Stimulated activated CD8-positive, alpha-beta memory T cell treated with anti-CD3 and anti-CD28 coated beads, Interleukin-4, amount 100 ng/mL, for 1 hour (primary cell): ENCODE measurements at places on chromosomes 2 and 18.

GRCh38 chr18:49980896-49981295 is 167.6 kb upstream of the ACAA2 start:
- DNase-seq, result no peak

- DNase-seq, result no peak
These were observed 174.0 kb downstream of the TGIF1 start for GRCh38 chr18:3623769-3624545.

DNA sequence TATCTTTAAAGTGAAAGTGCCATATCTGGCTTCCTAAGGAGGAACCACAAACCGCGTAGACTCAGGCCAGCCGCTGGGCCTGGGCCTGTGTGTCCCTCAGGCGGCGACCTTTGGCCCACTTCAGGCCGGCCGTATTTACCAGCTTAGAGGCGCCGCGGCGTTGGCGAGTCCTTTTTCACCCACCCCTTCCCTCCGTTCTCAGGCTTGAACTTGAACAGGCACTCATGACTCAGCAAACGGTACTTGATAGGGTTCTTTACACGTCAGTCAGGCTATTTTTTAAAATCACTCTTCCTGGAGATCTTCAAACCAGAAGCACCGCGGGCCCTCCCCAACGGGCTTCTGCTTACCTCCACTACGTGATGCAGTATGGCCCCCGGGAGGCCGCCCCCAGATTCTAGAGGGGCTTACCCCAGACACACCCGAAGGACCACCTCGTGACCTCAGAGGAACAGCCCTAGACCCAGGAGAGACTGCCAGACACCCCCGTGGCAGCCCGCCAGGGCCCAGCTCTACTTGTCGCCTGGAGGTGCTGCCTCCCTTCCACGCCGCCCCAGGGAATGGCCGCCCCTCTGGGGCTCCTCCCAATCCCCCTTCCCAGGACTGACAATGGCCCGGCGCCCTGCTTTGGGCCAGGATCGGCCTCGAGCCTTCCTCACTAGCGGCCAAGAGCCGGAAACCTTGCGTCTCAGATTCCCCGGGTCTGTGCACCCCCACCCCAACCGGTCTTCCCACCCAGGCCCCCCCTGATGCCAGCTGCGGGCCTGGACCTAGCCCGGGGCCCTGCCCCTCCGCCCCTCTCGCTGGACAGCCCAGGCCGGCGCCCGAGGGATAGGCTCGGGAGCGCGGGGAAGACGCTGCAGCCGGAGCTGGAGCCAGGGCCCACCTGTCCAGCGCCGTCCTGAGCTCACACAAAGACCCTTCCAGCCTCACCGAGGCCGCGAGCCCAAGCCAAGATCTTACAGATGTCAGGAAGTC is 33.8 kb upstream of the IMPA2 start:
- no peak for DNase-seq

GRCh38 chr2:28583899-28584553 is 88.2 kb downstream of the PLB1 start:
- DNase-seq, result peak; percentile 13

DNA sequence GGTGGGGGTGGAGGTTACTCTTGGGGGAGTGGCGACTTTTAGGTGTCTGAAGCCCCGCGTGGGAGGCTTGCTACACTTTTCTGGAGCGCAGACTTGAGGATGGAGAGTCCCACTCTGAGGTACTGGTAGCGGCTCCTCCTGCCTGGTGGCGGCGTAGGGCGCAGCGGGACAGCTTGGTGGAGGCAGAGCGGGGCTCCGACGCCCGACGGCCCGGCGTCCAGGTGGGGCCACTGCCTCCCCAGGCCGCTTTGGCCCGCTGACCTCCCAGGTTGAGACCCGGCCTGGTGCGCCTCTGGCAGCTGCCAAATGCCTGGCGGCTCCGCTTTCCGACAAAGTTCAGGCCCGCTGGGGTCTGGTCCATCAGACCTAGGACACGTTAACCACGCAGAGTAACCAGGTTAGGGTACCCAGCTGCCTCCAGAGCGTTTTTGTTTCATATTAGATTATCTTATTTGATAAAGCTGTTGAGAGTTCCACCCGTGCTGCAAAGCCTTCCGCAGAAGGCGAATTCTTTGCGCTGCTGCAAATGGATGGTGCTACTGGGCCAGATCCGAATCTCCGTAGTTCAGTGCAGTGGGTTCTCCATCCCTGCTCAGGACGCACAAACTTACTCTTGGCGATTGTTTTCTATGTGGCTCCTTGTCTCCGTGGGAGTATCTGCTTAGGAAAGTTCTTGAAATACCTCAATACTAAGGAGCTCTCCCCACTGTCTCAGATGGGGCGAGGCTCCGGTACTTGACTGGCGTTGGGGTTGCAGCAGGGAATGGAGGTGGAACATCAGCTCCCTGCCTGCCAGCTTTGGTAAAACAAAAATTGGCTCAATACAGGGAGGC is 405.9 kb downstream of the XIRP2 start:
- DNase-seq, result no peak

- no peak for DNase-seq
These were observed 39.5 kb upstream of the IL1RL1 start for GRCh38 chr2:102271844-102272243.

- DNase-seq, result no peak
These were observed 38.7 kb downstream of the SCG2 start for GRCh38 chr2:223563462-223563861.

GRCh38 chr18:26854292-26854881 is 11.1 kb downstream of the AQP4 start:
- no peak for DNase-seq

GRCh38 chr2:10824191-10824590 is 11.6 kb upstream of the PDIA6 start:
- no peak for DNase-seq

DNA sequence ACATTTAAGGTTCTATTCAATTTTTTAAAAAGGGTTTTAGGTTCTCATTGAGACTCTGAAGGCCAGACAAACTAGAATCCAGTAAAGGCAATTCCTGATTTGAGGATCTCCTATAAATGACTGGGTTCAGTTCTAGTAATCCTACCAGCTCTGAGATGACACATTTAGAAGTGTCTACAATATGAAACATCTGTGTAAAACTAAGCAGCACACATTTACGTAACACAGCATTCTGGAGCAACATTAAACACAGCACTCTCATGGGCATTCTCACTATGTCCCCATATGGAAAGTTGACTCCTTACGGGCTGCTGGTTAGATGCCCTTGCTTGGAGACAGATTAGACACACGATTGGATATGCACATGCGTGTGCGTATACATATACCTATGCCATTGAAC is 114.4 kb downstream of the ZNF385B start:
- DNase-seq, result no peak

DNA sequence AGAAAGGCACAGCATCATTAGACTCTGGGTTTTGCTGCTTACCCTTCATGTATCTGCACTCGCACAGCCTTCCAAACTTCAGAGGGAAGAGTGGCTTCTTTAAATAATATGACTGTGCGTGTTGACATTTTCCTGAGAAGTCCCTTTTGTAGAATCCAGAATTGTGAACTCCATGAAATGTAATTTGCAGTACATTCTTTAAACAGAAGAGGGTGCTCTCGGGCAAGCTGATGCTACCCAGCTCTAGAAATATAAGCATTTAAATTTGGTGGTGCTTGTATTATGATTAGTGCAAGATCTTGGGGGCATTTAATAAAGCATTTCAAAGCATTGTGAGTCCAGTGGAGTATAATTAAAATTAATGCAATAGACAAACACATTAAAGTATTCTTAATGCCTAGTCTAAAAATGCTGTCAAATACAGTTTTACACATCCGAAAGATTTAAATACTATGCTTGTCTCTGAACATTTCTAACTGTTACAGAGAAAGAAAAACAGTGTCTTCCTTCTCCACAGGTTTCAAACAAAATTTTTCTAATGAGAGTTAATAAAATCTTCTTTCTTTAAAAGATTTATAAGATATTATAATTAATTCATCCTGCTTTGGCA is 17.3 kb upstream of the GTF2A1L start:
- no peak for DNase-seq

GRCh38 chr18:22233266-22233665 is 63.9 kb downstream of the GATA6 start:
- DNase-seq, result no peak

- no peak for DNase-seq
These were observed 9.7 kb upstream of the IL1RN start for GRCh38 chr2:113117541-113118262.

- DNase-seq, result no peak
These were observed 110.6 kb downstream of the MYCN start for GRCh38 chr2:16050908-16051489.

DNA sequence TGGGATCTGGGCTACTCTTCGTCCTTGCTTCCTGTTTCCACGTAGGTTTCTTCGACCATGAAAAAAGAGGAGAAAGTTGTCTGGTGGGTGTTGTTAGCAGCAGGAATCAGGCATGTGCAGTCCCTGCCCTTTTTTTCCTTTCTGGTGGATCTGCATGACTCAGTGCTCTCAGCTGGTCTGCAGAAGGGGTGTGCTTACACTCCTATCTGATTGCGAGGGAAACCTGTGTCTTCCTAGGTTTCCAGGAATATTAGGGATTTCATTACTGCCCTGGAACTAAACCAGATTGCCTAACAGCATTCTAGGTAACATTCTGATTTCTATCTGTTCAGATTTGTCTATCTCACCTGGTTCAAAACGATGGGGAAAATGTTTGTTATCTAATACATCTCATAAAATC is 174.3 kb downstream of the CCDC102B start:
- DNase-seq, result no peak

DNA sequence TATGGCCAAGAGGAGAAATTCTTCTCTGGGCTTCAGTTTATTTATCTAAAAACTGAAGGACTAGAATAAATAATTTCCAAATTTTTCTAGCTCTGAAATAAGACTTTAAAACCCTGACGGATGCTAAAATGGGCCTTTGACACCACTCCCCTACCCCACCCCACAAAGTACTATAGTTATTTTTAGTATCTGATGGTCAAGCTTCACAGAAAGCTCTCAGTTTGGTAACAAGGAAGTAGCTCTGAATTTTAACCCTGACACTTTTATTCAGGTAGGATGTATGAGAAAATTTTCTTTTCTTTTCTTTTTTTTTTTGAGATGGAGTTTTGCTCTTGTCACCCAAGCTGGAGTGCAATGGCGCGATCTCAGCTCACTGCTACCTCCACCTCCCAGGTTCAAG is 2.4 kb downstream of the RBKS start:
- no peak for DNase-seq

GRCh38 chr18:10377956-10378355 is 76.5 kb upstream of the APCDD1 start:
- DNase-seq, result no peak
